ENCODE measurements at places on chromosomes 12 and 14. TPM values are rescaled to one million over a fixed set of nuclear protein-coding genes. Genes with fewer than 3 reads are reported as not detected.

The B4GALNT3 gene
- 0.21 TPM for total RNA-seq

The MUCL1 gene
- not detected for total RNA-seq

The PPP4R3A gene
- total RNA-seq, result 68.1 TPM

The HOXC11 gene
- total RNA-seq, result not detected

The NGB gene
- not detected for total RNA-seq

The KRT3 gene
- not detected for total RNA-seq

The IFT43 gene
- total RNA-seq, result 29.0 TPM

The GPR132 gene
- 0.24 TPM for total RNA-seq

The ARHGEF25 gene
- total RNA-seq, result 27.6 TPM

The GTF2H3 gene
- total RNA-seq, result 29.5 TPM

DNA sequence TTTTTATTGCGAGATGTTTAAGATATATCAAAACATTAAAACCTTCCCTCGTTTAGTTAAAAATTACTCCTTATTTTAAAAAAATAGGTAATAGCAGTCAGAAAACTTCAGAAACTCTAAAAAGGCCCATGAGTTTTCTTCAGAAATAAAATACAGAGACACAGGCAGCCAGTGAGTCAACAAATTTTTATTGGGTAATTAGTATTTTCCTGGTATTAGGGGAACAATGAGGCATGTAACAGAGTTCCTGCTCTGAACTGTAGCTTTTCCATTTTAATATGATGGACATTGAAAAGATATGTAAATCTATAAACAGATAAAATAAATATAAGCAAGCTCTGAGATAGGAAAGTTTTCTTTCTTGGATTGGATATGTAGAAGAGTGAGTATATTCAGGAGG, 399 bp upstream of the ZNF705A start:
- no peaks in the 10 kb centered on the region for H3K27me3 ChIP-seq
- no peaks in the 10 kb centered on the region for H3K36me3 ChIP-seq
- H3K27ac ChIP-seq, result peak overlapping the region; percentile 80
- H3K4me1 ChIP-seq, result peaks cover 28% of the 10 kb centered on the region

- H3K27ac ChIP-seq, result no peak overlapping the region
- H3K36me3 ChIP-seq, result peaks cover 4% of the 10 kb centered on the region
- peak; percentile 38 for DNase-seq
- H3K27me3 ChIP-seq, result no peaks in the 10 kb centered on the region
Measured at GRCh38 chr14:103775506-103775905, 59.9 kb downstream of the ZFYVE21 start.

- H3K4me3 ChIP-seq, result no peak overlapping the region
- no peaks in the 10 kb centered on the region for H3K4me1 ChIP-seq
- no peaks in the 10 kb centered on the region for H3K36me3 ChIP-seq
- no peak overlapping the region for H3K27ac ChIP-seq
- no peak for DNase-seq
Measured at GRCh38 chr14:54052696-54053385, 96.2 kb upstream of the BMP4 start.

GRCh38 chr12:118065380-118065779, 4.4 kb upstream of the WSB2 start:
- peaks cover 28% of the 10 kb centered on the region for H3K4me1 ChIP-seq
- DNase-seq, result no peak
- no peaks in the 10 kb centered on the region for H3K27me3 ChIP-seq
- H3K4me3 ChIP-seq, result no peak overlapping the region
- H3K36me3 ChIP-seq, result peaks cover 6% of the 10 kb centered on the region

GRCh38 chr14:99118046-99118721, 153.8 kb downstream of the BCL11B start:
- H3K27me3 ChIP-seq, result peaks cover 12% of the 10 kb centered on the region
- H3K27ac ChIP-seq, result no peak overlapping the region
- H3K4me3 ChIP-seq, result no peak overlapping the region
- no peaks in the 10 kb centered on the region for H3K4me1 ChIP-seq
- H3K36me3 ChIP-seq, result no peaks in the 10 kb centered on the region
- peak; percentile 77 for DNase-seq

GRCh38 chr12:96677363-96677762, 188.0 kb downstream of the CFAP54 start:
- DNase-seq, result no peak
- no peak overlapping the region for H3K27ac ChIP-seq
- H3K36me3 ChIP-seq, result no peaks in the 10 kb centered on the region
- no peak overlapping the region for H3K4me3 ChIP-seq
- H3K4me1 ChIP-seq, result no peaks in the 10 kb centered on the region
- H3K27me3 ChIP-seq, result peaks cover 18% of the 10 kb centered on the region

DNA sequence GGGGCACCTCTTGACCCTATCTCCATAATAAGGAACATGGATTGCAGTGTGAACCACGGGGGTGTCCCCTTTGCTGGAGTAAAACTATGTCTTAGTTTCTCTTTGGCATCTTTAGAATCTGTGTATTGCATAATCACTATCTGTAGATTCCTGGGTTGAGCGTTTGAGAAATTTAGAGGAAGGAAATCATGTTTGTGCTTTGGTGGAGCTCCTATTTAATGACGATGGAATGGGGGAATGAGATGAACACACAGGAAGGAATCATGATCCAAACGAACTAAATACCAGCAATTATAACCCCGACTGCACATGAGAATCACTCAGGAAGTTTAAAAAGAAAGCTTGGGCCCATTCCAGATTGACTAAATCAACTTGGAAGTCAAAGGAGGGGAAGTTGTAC, 1.3 kb upstream of the MYG1 start:
- H3K27me3 ChIP-seq, result no peaks in the 10 kb centered on the region
- peaks cover 18% of the 10 kb centered on the region for H3K36me3 ChIP-seq
- DNase-seq, result no peak
- peak overlapping the region; percentile 57 for H3K4me3 ChIP-seq
- H3K27ac ChIP-seq, result peak overlapping the region; percentile 95
- H3K4me1 ChIP-seq, result peaks cover 76% of the 10 kb centered on the region

- DNase-seq, result no peak
- peaks cover 70% of the 10 kb centered on the region for H3K27me3 ChIP-seq
- no peak overlapping the region for H3K4me3 ChIP-seq
- no peaks in the 10 kb centered on the region for H3K36me3 ChIP-seq
Measured at GRCh38 chr12:45130881-45131281, 80.0 kb upstream of the DBX2 start.

GRCh38 chr12:124677552-124678356, 110.3 kb upstream of the NCOR2 start:
- H3K27me3 ChIP-seq, result no peaks in the 10 kb centered on the region
- no peaks in the 10 kb centered on the region for H3K36me3 ChIP-seq

GRCh38 chr12:113095405-113095804, 38.9 kb downstream of the DTX1 start:
- no peaks in the 10 kb centered on the region for H3K36me3 ChIP-seq
- H3K4me3 ChIP-seq, result no peak overlapping the region
- H3K4me1 ChIP-seq, result peaks cover 3% of the 10 kb centered on the region
- peaks cover 33% of the 10 kb centered on the region for H3K27me3 ChIP-seq
- no peak overlapping the region for H3K27ac ChIP-seq

DNA sequence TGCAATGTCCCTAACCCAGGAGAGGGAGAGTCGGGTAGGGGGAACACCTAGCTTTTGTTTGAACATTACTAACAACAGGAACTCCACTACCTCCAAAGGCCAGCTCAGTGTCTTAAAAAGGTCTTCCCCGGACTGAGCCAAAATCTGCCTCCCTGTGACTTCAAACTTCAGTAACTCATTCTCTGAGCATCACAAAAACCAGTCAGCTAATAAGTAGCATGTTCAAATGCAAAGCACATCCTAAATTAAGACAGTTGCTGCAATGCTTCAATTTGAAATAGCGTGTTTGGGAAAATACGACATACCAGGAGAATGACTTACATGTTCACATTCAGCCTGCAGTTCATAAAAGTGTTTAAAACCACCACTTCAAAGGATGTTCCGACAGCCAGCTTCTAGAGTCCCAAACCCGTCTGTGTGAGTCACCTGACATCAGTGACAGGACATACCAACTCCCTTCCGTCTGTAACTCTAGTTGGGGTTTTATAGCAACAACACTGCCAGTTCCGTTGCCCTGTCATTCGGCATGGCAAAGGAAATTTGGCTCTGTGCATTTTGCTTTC, 13.0 kb downstream of the ZFP36L1 start:
- H3K4me3 ChIP-seq, result no peak overlapping the region
- H3K27me3 ChIP-seq, result no peaks in the 10 kb centered on the region
- peak overlapping the region; percentile 79 for H3K27ac ChIP-seq
- no peak for DNase-seq

DNA sequence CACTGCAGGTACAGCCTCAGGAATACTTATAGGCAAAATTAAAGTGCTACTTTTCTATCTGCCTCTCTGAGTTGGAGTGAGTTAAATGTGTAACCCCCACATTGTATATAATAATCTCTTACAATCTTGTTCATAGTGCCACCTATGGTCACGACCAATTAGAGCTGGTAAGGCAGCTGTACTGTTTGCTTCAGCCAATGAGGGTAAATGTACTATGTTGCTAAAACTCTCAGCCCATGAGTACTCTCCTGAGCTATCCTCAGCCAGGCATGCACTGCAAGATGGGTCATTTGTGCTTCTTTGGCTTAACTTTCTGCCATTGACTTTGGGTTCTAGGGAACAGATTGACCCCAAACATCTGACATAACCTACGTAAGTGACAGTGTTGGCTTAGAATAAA, 15.0 kb upstream of the MDM2 start:
- no peaks in the 10 kb centered on the region for H3K36me3 ChIP-seq
- no peaks in the 10 kb centered on the region for H3K27me3 ChIP-seq
- H3K4me1 ChIP-seq, result peaks cover 2% of the 10 kb centered on the region
- DNase-seq, result no peak

DNA sequence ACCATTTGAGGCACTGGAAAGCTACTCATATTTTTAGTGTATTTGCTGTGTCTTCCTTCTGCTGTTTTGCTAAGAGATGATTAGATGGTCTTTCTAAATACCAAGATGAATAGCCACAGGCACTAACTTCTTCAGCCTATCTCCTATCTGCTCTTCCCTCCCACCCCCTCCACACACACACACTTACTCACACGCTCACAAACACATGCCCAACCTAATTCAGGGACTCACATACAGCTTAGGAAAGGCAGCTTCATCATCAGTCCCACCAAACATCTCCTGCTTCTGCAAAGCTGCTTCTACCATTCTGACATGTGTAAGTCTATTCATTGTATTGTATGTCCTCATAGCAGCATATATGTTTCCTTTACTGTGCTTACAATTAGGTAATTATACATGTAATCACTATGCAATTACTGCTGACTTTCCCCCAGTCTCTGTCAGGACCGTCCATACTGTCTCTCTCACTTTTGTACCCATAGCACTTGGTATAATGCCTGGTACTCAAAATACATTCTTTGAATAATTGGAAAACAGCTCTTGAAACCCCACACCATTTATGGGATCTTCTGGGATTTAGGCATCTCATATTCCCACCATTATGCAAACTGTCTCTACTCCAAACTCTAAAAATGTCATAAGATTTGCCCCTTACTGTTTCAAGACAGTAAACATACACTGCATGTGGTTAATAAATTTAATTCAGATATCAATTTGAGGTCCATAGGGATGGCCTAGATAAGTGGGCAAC, 83.3 kb upstream of the HIF1A start:
- no peaks in the 10 kb centered on the region for H3K27me3 ChIP-seq
- H3K4me3 ChIP-seq, result no peak overlapping the region
- H3K4me1 ChIP-seq, result peaks cover 75% of the 10 kb centered on the region
- no peaks in the 10 kb centered on the region for H3K36me3 ChIP-seq
- no peak for DNase-seq
- peak overlapping the region; percentile 33 for H3K27ac ChIP-seq

- peaks cover 2% of the 10 kb centered on the region for H3K4me1 ChIP-seq
- no peaks in the 10 kb centered on the region for H3K27me3 ChIP-seq
- DNase-seq, result no peak
Measured at GRCh38 chr14:71734885-71735284, 197.3 kb upstream of the RGS6 start.

GRCh38 chr12:6891646-6892001, 13.0 kb upstream of the LRRC23 start:
- H3K36me3 ChIP-seq, result no peaks in the 10 kb centered on the region
- peaks cover 22% of the 10 kb centered on the region for H3K4me1 ChIP-seq
- H3K27ac ChIP-seq, result peak overlapping the region; percentile 92
- peak overlapping the region; percentile 70 for H3K4me3 ChIP-seq

GRCh38 chr12:5648692-5649359, 216.9 kb downstream of the NTF3 start:
- no peak overlapping the region for H3K4me3 ChIP-seq
- H3K27me3 ChIP-seq, result peaks cover 13% of the 10 kb centered on the region
- no peak overlapping the region for H3K27ac ChIP-seq
- DNase-seq, result no peak
- no peaks in the 10 kb centered on the region for H3K36me3 ChIP-seq

DNA sequence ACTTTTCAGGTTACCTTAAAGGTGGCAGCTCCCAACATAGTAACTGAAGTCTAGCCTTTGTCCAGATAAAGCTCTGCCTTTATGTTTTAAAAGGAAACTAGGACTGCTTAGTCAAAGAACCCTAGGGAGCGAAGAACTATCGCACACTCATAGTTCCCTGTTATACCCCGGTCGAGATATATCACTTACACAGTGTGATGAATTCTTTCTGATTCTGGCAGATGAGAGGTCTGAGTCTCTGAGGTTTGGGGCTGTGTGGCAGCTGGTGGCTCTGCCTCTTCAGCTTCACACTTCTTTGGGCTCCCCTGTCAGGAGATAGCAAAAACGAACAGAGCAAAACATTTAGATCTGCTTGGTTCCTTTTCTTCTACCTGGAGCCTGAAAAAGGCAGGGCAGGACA, 17.0 kb downstream of the ACIN1 start:
- H3K36me3 ChIP-seq, result peaks cover 52% of the 10 kb centered on the region
- H3K4me3 ChIP-seq, result no peak overlapping the region
- no peak for DNase-seq
- peaks cover 29% of the 10 kb centered on the region for H3K4me1 ChIP-seq

GRCh38 chr14:32028599-32028998, 48.5 kb upstream of the ARHGAP5 start:
- H3K4me1 ChIP-seq, result no peaks in the 10 kb centered on the region
- peaks cover 12% of the 10 kb centered on the region for H3K27me3 ChIP-seq
- no peak for DNase-seq
- H3K27ac ChIP-seq, result no peak overlapping the region
- no peaks in the 10 kb centered on the region for H3K36me3 ChIP-seq
- no peak overlapping the region for H3K4me3 ChIP-seq

DNA sequence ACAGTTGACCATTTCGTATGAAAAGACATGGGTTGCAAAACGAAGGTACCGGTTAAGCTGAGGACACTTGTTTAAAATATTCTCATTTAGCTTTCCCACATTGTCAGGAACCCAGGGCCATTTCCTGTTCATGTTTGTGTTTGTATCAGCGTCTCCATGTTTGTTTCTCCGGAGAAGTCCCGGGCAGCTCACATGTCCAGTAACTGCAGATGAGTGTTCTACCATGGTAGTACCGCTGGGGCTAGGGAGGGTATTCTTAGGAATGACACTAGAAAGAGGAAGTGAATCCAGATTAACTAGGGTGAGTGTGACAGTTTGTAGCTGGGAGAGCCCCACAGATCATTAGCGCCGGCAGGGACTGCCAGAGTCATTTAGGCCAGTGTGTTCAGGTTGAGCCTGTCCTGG, 50.0 kb upstream of the EVL start:
- DNase-seq, result no peak
- H3K4me1 ChIP-seq, result peaks cover 58% of the 10 kb centered on the region
- no peak overlapping the region for H3K27ac ChIP-seq
- H3K4me3 ChIP-seq, result no peak overlapping the region
